Stimulated activated CD4-positive, alpha-beta T cell treated with anti-CD3 and anti-CD28 coated beads, TNF-alpha, amount 100 ng/mL, for 48 hours (primary cell): ENCODE measurements at places on chromosomes 3 and 15.

- no peak for DNase-seq
Observed at GRCh38 chr15:62783303-62783957, 259.1 kb upstream of the TPM1 start.

- no peak for DNase-seq
Observed at GRCh38 chr3:150077581-150078247, 107.0 kb upstream of the PFN2 start.

DNA sequence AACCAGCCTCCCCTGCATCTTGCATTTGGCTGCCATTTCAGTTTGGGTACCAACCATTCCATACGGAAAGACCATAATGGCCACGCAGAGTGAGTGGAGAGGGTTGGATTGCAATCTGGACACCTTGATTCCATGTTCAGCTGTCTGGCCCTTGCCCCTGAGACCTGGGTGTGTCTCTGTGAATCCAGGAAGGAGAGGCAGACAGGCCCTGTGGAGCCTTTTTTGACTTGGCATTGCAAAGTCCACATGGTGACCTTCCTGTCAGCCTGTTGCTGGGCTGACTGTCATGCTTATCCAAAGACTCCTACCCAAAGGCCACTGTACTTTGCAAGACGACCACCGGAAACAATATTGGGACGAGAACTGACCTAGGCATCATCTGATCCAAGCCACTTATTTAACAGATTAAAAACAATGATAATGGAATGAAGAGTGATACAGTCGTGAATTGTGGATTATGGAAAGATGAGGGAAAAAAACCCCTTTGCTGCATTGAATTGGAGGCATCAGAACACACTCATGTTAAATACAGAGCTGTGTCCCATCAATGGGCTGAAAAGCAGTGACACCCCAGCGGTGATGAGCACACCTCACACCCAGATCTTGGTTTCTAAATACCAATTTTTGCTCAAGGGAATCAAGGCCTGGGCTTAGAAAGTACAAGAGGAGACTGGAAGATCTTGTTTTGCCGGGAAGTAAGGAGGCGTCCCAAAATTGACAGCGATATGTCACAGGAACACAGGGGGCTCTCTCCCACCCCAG is 86.0 kb downstream of the LRRK1 start:
- no peak for DNase-seq

GRCh38 chr15:92831336-92831654 is 68.8 kb upstream of the CHD2 start:
- no peak for DNase-seq
